ENCODE measurements at places on chromosomes 1 and 21.
A peak's percentile ranks its signal among the peaks of the same experiment; 100 is the strongest.

DNA sequence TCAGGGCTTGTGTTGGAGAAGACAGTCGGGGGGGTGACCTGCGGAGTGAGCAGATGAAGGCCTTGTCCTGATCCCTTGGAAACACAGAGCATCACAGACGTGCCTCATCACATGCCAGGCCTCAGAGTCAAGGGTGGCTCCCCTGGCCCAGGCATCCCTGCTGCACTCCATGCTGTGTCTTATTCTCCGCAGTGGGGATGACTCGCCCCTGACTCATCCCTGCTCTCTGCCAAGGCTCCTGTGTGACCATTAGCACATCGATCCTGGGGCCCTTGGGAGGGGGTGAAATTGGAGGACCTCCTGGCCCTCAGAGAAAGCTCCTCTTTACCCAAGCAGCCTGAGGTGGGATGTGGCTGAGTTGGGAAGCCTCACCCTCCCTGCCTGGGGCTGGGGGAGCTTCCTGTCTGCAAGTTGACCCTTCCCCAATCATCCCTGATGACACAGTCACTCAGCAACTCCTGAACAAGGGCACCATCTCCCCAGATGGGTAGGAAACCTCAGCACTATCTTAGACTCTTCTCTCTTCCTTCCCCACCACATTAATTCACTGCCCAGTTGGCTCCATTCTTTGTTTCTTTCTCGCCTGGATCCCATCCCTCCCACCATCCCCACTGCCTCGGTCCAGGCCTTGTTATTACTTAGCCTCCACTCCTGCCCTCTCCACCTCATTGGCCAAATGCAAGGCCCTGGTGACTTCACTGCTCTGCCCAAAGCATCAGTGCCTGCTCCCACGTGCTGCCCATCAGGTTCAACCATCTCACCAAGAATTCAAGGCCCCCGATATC, 74.6 kb downstream of the CAMK2N1 start:
- DNase-seq, result peak; percentile 71

- no peak for DNase-seq
Measured at GRCh38 chr1:64839261-64839660, 94.4 kb downstream of the RAVER2 start.

DNA sequence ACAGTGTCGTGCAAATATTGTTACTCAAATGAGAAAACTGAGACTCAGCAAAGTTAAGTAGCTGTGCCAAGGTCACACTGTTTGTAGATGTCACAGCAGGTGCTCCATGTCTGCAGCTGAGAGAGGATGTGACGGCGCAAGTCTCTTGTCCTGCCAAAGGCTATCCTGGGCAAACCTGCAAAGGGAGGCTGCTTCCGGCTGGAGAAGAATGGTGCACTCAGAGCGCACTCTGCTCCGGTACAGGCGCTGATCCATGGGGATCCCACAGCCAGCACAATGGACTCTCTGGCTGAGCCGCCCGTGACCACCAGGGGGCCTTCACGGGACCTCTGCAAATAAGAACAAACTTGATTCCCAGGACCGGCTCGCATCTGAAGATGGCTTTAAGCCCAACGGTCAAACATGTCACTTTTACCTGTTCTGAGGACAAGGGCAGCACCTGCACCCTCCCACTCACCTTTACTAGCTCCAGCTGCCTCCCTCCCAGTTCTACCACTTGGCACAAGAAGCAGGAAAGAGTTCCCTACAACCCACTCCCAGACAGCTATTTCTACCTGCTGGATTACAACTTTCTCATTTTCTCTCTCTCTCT, 21.9 kb downstream of the RD3 start:
- peak; percentile 83 for DNase-seq

DNA sequence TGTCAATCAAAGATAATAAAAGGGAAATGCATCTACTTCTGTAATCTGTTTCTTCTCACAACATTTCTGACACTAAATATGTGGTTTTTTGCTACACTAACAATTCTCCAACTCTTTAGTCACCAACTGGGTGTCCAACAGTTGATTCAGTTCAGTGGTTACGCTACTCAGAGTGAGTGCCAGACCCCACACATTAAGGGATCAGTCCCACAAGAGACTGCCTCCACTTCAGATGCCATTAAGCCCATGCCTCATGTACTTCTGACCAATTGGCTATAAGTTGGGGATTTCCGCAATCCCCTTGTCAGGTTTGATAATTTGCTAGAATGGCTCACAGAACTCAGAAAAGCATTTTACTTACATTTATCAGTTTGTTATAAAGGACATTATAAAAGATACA, 28.4 kb downstream of the RNF2 start:
- no peak for DNase-seq

DNA sequence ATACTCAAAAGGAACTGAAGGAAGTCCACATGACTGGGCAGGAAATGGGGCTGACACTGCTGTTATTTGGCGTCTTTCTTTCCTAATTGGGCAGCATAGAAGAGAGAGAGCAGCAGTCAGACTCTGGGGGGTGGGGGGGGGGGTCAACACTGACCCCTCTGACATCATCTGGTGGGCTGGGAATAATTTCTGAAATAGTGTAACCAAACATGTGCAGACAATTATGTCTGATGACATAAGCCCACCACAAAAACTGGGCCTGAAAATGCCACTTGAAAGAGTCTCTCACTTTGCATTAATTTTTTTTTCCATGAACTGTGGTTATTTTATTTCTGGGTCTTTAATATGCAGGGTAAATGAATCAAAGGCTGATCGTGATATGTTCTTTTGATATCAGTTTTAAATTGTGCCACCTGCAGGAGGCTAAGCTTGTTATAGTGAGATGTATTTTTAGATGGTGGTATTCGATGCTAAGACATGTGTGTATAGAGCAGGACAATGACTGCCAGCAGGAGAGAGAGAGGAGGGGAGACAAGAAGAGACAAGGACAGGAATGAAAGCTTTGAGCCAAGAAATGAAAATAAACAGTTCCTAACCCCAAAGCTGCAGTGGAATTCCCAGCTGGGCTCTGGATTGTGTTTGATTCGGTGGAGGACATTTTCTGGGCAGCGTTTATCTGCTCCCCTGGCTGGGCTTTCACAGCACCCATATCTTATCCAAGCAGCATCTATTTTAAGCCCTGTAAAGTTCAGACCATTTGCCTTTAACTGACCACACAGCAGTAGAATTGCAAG, 264.7 kb downstream of the PBX1 start:
- DNase-seq, result no peak

DNA sequence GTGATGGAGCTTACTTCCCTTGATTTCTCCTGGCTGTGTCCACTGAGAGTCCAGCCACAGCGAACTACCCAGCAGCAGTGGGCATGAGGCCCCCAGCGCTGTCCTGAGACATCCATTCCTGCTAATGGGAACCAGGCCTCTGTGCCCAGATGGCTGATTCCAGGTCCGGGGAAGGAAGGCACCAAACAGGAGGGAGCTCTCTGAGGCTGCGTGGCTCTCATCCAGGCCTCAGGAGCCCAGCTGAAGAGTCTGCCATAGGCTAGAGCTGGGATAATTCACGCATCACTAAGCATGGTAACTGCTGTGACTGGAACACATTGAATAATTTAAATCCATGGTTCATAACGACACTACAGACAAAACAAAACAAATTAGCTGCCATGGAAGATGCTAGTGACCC, 24.7 kb upstream of the LRRC47 start:
- no peak for DNase-seq

- no peak for DNase-seq
Measured at GRCh38 chr1:244945109-244945671, 80.8 kb upstream of the HNRNPU start.

DNA sequence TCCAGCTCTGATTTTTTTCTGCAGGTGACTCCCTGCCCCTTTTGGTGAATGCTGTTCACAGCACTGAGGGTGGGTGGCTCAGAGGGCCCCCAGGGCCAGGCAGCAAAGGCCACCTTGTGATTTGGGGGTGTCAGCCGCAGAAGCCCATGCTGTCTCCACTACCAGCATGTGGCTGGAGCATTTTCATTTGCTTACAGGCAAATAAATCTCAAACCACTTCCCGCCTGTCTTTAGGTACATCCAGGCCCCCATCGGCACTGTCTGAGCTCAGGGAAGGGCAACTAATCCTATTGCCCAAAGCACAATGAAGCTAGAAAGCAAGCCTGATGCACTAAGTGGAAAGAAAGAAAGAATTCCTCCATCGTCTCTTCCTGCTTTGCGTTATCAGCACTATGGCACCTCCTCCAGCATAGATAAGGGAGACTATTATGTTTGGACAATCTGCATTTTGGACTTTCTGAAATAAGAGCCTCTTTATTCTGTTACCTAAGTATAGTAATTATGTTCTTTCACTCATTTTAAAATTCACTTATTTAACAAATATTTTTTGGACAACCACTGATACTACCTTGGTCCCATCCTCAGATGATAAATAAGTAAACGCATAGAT, 100.5 kb upstream of the TLR5 start:
- no peak for DNase-seq

GRCh38 chr1:112618114-112618720, 724 bp downstream of the ST7L start:
- no peak for DNase-seq

- DNase-seq, result no peak
Measured at GRCh38 chr1:203464743-203465142, 10.9 kb upstream of the PRELP start.
